ENCODE measurements at places on chromosomes 1 and 21.

GRCh38 chr1:233138788-233139585, 156.5 kb downstream of the PCNX2 start:
- DNase-seq, result no peak

DNA sequence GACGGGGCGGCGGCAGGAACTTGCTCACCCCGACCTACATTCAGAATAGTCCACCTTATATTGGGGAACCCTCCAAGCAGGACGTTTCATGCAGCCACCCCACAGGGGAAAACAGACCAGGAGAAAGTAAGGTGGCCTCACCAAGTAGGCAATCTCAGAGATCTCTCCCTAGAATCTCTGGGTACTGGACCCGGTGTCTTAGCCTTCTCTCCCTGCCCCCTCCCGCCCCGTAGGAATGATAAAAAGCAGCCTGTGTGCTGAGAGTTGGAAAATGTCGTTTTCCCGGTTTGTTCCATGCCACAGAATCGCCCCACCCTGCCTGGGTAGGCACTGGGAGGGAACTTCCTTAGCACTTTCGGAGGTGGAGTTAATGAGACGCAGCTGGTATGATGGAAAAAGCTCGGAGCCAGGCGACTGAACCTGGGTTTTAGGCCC, 789 bp upstream of the PTPN14 start:
- no peak for DNase-seq

GRCh38 chr21:36487641-36488307, 7.9 kb upstream of the CLDN14 start:
- no peak for DNase-seq

GRCh38 chr21:30434033-30434631, 4.1 kb downstream of the KRTAP13-4 start:
- peak; percentile 13 for DNase-seq

GRCh38 chr1:185488808-185489207, 171.8 kb upstream of the IVNS1ABP start:
- DNase-seq, result no peak

GRCh38 chr1:233608988-233609387, 4.9 kb upstream of the KCNK1 start:
- DNase-seq, result no peak

- peak; percentile 19 for DNase-seq
Observed at GRCh38 chr1:153260585-153261280, 1.2 kb downstream of the LORICRIN start.

DNA sequence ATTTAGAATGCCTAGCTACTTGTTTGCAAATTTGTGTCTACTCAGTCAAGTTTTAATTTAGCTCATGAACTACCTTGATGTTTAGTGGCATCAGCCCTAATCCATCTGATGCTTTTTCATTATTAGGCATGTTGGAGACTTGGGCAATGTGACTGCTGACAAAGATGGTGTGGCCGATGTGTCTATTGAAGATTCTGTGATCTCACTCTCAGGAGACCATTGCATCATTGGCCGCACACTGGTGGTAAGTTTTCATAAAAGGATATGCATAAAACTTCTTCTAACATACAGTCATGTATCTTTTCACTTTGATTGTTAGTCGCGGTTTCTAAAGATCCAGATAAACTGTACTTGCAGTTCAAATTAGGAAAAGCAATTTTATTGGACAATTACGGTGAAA, 7.6 kb downstream of the SOD1 start:
- no peak for DNase-seq

DNA sequence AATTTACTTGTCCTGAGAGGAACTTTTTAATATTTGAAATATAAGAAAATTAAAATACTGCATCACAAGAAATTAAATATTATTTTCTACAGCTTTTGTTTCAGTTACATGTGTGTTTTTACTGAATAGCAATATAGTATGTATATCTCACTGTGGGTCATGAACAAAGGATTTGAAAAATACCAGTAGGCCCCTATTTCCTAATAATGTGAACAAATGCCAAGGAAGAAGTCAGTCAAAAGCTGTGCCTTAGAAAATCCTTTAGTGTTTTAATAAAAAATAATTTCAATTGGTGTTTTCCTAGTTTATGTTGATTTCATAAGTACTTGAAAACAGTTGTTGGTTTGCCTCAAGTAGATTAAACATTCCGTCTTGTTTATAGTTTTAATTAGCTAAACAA, 46.7 kb downstream of the SMYD3 start:
- no peak for DNase-seq

- DNase-seq, result no peak
Observed at GRCh38 chr1:19250629-19251304, 557 bp downstream of the EMC1 start.

- no peak for DNase-seq
Observed at GRCh38 chr21:40208948-40209345, 341.7 kb downstream of the PCP4 start.

- no peak for DNase-seq
Observed at GRCh38 chr1:233513431-233513830, 100.5 kb upstream of the KCNK1 start.

DNA sequence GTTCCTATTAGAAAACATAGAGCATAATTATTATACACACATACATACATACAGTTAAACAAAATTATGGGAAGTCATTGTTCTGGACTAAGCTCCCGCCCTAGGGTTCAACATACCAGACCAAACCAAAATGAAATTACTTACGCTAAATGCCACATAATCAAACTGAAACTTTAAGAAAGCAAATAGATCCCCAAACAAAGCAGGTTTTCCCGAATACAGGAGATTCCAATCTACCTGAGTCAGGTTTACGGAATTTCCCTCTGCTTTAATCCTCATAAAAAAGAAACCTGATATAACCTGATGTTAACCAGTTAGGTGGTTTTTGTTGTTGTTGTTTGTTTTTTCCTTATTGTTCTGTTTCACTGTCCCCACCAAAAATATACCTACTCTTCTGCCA, 1886.9 kb downstream of the NCAM2 start:
- no peak for DNase-seq

DNA sequence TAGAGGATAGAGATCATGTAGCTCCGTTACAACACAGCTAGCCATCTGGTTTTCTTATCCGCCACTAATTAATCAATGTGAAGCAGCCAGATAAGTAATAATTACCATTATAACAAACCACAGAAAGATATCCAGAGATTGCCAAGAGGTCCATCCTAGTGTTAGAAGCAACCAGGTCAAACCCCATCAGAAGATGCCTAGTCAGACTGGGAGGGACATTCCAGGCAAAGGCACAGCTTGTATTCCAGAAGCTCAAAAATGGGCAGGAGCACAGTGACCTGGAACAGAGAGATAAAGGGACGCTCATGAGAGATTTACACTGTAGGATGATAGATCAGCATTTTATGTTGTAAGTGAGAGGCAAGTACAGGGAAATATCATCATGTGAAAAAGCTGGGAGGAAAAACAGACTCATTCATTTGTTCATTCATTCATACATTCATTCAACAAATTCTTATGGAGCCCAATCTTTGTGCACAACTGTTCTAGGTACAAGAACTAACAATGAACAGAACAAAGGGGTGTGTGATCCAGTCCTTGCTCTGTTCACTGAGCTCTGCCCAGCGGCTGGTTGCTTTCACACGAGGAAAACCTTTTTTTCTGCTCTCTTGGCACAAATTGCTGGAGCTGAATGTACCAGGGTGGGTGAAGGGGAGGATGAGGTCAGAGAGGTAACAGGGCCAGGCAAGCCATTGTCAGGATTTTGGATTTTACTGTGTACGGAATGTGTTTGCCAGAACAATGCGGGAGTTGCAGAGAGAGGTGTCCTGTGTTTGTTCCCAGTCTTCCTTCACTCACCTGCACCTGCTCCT, 240.8 kb upstream of the FGGY start:
- no peak for DNase-seq

GRCh38 chr1:63316598-63316983, 5.8 kb upstream of the FOXD3 start:
- no peak for DNase-seq

DNA sequence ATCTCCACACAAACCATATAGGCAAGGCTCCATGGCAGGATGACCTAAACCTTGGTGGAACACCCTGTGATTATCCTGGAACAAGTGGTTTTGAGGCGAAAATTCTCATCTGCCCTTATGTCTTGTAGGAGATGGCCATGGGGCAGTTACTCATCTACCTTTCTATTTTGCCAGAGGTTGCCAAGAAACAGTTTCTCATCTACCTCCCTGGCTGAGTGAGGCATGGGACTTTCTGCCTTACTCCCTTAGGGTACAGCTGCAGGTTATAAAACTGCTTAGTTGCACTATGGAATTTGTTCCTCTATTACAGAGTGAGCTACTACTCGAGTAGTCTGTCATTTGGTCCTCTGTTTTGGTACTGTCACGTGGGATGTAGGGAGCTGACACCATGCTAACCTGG, 31.3 kb upstream of the GUCA2A start:
- DNase-seq, result no peak

DNA sequence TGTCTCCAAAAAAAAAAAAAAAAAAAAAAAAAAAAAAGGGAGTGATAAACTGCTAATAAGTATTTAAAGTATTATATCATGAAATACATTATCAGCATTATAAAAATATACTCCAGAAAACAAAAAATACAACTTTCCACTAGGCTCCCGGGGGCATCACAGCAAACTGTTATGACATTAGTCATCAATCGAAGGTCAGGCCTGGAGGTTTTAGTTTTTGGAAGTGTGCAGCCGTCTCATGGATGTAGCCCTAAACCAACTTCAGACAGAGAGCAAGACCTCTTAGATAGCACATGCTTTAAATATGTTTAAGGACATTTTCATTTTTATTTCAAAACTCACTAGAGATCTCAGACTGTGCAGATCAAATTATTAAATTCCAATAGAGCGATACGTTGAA, 106.3 kb downstream of the RERE start:
- no peak for DNase-seq

GRCh38 chr1:116334868-116335635, 38.0 kb upstream of the ATP1A1 start:
- DNase-seq, result no peak

GRCh38 chr1:196193896-196194559, 414.2 kb downstream of the KCNT2 start:
- DNase-seq, result no peak

GRCh38 chr21:38392661-38393060, 105.6 kb downstream of the ERG start:
- no peak for DNase-seq

GRCh38 chr1:175363031-175363430, 170.5 kb upstream of the KIAA0040 start:
- DNase-seq, result no peak

GRCh38 chr1:97877307-97877706, 43.5 kb downstream of the DPYD start:
- no peak for DNase-seq

- peak; percentile 79 for DNase-seq
Observed at GRCh38 chr1:2786329-2787162, 14.9 kb downstream of the TTC34 start.

- no peak for DNase-seq
Observed at GRCh38 chr1:205962821-205963221, 19.6 kb upstream of the SLC26A9 start.

GRCh38 chr1:205706601-205707502, 26.5 kb upstream of the SLC45A3 start:
- DNase-seq, result no peak

DNA sequence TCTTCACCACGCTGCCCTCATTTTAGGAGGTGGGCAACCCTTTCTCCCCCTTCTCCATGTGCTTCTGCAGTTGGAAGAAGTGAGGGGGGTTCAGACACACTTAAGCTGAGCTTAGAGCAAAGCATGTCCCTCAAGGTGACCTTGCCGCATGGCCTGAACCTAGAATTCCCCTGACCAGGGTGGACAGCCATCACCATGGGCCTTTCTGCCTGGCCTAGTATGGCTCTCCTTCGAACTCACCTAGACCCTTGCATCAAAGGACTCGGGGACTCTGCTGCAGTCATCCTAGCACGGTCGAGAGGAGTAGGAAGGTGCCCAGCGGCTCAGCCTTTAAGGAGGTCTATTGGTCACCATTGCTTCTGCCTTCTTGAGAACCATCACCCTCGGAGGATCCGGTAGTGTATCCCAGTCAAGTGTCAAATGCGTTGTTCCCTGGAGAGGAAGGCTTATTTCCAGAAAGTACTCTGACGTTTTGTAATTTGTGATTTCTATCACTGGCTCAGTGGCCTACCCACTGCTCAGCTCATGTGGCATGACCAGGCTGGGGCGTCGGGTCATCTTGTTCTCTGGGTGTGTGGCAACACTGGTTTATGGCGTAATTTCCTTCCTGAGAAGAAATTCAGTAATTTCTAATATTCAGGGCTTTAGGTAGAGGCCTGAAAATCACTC, at the start of gene KCNE1:
TSS of gene KCNE1 (minus strand) at position 424 of the 669 bp plus-strand sequence. CDS start 62,576 bp downstream, outside the sequence.
- no peak for DNase-seq

DNA sequence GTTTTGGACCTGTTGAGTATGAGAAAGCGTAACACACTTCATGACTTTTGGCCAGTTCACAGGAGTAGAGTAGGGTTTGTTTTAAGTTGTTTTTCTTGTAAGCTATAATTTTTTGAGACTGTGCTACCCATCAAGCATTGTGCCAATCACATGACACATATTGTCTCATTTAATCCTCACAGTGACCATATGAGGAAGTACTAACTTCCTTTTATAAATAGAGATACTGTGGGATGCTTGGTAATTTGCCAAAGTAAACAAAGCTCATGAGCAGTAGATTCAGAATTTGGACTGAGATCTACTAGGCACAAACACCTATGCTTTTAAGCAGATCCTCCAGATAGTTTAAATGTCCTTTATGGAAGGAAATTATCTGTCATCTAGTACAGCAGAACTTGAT, 178.3 kb downstream of the CACNA1E start:
- no peak for DNase-seq

DNA sequence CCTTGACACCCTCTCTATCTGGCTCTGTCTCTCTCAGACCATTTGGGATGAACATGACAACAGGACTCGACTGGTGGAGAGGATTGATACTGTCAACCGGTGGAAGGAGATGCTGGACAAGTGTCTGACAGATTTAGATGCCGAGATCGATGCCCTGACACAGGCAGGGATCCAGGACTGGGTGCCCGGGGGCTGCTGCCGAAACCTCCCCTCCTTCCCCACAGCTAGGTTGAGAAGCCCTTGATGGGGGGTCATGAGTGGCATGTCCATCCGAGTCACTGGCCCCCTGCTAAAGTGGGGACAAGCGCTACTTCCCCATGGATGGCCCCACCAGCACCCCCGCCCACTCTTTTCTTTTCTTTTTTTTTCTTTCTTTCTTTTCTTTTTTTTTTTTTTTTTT, 1.2 kb downstream of the TEKT2 start:
- no peak for DNase-seq

GRCh38 chr1:153510984-153511410, 24.8 kb downstream of the S100A6 start:
- peak; percentile 80 for DNase-seq

GRCh38 chr21:15260604-15261003, 195.8 kb upstream of the NRIP1 start:
- DNase-seq, result no peak

GRCh38 chr1:57122031-57122430, 156.2 kb upstream of the C8B start:
- DNase-seq, result no peak

GRCh38 chr21:33256019-33256418, 10.1 kb upstream of the IL10RB start:
- no peak for DNase-seq

Measured in stimulated activated CD4-positive, alpha-beta T cell treated with anti-CD3 and anti-CD28 coated beads, Interleukin-4, amount 100 ng/mL, for 1 hour (primary cell).